ENCODE measurements at places on chromosomes 7 and 10.

DNA sequence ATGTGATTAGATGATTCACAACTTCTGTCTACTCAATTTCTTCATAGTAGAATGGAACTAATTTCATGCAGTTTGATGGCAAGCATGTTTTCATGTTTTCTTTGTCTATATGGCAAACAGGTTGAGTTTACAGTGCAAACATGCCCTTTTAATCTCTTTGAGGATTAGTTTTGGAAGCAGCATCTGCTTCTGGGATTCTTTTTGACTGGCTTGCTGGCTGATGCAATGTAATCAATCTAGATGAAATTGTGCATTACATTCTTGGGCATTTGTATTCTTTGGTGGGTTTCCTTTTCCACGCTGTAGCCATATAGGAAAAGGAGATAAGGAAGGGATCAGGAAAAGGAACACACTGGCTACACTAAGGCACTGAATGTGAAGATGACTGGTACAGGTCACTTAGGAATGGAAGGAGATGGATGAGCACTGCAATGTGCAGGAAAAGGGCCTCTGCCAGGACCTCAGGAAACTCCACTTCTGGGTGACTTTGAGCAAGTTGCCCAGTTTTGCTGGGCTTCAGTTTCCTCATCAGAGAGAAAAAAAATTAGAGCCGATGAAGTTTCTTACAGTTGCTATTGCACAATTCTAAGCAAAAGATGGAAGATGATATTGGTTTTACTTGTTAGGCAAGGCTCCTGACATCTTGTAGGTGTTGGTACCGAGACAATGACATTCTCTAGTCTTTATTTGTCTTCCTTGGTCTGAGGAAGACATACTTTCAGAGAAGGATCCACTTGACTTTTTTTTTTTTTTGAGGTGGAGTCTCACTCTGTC lies 269.1 kb downstream of the SUGCT start:
- no peak for DNase-seq

DNA sequence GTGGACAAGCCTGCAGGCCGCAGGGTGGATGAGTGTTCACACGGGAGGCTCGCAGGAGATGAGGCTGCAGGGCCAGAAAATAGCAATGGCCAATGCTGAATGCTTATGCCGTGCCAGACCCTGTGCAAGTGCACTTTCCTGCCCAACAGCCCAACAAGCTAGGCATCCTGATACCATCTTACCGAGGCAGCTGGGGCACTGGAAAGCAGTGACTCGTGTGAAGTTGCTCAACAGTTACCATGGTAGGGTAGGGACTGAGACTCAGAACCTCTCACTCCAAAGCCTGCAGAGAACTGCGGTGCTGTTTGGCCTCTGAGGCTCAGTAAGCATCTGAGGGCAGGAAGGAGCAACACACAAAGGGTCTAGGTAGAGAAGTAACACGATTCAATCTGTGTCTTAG lies 43.7 kb downstream of the JAZF1 start:
- no peak for DNase-seq

DNA sequence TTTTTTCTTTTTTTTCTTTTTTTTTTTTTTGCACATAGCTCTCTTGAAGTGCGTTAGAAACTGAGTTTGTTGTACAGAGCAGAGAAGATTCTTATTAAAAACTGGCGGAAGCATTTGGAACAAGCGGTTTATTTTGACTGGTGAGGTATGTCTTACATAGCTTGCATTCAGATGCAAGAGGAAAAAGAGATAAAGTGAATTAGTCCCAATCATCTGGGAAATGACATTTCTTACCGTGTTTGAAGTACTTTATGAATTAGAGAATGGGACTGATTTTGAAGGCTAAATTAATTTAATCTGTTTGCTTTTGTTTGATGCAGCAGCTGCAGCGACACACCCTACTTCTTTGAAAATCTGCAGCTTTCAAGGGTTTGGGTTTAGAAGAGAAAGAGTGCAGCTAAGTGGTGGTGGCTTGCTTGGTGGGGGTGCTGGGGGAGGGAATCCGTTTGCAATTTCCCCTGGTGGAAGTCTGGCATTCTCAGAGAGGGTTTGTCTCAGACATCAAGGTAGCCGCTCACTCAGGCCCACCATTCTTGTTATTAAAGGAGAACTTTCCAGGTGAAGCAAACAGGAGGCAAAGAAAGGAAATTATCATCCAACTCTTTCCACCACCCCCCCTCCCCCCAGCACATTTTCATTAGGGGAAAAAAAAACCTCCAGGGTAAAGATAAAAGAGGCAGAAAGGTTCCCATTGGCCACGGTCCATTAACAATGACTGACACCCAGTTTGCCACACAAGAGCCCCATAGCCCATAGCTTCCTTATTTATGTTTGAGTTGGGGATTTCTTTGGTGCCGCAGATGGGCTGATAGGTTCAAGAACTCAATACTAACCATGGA lies 231.7 kb downstream of the SKIDA1 start:
- DNase-seq, result no peak

- DNase-seq, result no peak
Observed at GRCh38 chr7:132321387-132321786, 254.9 kb downstream of the PLXNA4 start.

DNA sequence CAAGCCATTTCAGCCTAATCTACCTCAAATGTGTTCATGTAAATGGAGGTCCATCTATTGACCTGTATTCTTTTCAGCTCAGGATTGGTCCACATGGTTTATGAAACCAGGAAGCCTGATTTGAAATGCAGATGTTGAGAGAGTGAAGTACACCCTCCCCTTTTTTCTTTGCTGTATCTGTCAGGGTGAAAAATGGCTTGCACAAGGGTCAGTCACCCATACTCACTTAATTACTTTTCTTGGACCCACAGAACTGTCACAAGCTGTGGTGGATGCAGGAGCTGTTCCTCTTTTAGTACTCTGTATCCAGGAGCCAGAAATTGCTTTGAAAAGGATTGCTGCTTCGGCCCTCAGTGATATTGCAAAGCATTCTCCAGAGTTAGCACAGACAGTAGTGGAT lies 41.2 kb downstream of the SPAG6 start:
- no peak for DNase-seq

- DNase-seq, result no peak
Observed at GRCh38 chr10:123241391-123242141, 87.4 kb downstream of the BUB3 start.

GRCh38 chr10:78307576-78307975 lies 273.9 kb downstream of the RPS24 start:
- no peak for DNase-seq

- DNase-seq, result no peak
Observed at GRCh38 chr7:106599343-106599698, 61.6 kb downstream of the CCDC71L start.

GRCh38 chr10:70778267-70778924 lies 6.8 kb downstream of the TBATA start:
- DNase-seq, result no peak

GRCh38 chr7:92723205-92723604 lies 113.2 kb downstream of the CDK6 start:
- DNase-seq, result no peak

DNA sequence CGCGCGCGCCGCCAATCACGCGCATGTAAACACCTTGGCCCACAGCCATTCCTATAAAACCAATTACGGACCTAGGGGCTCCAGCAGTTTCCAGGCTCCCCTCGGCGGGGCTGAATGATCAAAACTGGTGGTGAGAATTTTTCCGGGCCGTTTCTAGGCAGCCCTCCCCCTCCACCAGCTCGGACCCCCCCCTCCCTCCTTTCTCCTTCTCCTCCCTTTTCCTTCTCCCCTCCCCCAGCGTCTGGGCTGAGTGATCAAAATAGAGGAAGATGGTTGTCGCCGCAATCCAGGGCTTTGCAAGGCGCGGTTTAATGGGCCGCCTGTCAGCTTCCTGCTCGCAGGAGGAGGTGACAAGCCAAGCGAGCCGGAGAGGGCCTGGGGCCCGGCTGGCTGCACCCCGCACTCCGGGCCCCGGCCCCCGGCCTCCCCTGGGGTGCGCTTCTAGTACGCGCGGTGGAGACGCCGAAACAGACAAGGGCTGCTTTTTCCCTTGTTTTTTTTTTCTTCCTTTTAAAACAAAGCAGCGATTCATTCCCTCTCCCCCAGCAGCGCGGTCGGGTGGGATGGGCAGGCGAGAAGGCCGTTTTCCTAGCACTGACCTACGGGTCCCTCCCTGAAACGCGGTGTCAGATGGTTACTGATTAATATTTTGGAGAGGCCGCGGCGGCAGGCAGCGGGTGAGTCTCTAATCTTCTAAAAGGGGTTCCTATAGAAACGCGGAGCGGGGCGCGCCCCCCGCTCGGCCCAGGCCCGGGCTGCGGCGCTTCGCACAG lies 528 bp upstream of the TNRC18 start:
- DNase-seq, result no peak

DNA sequence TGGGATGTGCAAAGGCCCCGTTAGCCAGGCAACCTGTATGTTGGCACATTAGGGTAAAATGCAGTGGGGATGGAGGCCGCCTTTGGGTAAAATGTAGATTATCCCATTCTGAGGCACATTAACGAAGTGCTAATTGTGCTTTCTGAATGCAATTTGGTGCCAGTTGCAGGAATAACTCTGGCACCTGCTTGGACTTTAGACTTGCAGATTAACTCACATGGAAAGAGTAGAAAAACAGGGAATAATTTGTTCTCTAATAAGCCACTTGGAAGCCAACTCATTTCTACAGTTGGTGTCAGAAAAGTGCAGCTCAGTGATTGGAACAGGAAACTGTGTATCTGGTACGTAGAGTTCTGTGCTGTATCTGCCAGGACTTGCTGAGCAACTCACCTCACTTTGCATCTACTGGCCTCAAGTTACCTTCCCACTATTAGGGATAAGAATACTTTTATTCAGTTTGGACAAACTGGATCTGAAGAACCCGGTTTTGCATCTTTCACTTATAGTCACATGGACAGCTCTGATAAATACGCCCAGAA lies 377.4 kb upstream of the PODXL start:
- DNase-seq, result no peak

GRCh38 chr7:370775-371118 lies 80.8 kb downstream of the FOXL3 start:
- no peak for DNase-seq

GRCh38 chr7:136290351-136290750 lies 313.2 kb upstream of the MTPN start:
- no peak for DNase-seq

DNA sequence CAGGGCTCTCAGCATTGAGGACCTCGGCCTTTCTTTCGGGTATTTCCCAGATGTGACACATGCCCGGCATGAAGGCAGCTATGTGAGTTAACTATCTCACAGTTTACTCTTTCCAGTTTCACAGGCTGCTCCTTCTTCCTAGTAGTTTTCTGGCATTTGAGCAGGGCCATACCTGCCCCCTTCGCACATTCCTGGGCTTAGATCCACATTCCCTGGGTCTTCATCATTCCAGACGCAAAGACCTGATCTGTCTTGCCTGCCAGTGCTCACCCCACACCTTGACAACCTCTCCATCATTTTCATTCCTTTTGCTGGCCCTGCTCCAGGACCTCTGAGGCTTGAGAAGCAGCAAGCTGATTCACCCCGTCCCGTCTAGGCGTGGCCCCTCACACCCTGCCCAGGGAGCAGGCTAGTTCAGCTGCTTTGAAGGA lies 227.5 kb downstream of the WDR11 start:
- DNase-seq, result no peak

DNA sequence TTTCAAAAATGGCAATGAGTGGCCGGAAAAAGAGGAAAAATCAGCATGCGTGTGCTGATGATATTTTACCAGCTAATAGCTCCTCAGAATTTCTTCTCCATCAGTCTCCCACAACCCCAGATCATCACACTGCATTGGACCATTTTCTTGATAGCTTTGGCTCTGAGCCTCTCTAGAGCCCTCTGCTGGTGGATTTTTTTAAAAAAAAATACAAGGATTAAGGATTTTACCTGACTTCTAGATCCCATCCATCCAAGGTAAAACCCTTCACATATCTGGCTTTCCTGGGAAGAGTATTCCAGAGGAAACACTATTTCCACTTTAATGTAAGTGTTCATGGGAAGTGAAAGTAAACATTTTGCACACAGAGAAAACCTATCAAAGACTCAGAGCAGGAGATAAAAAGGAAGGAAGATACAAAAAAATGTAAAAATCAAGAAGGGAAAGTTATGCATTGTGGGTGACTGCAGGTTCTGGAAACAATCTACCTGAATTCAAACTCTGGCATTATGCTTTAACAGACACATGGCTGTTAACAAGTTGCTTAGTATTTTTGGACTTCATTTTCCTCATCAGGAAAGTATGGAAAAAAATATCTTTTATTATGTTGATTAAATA lies 380.9 kb downstream of the LRRTM3 start:
- DNase-seq, result peak; percentile 5

- DNase-seq, result no peak
Observed at GRCh38 chr10:10043083-10043482, 974.6 kb upstream of the CELF2 start.

DNA sequence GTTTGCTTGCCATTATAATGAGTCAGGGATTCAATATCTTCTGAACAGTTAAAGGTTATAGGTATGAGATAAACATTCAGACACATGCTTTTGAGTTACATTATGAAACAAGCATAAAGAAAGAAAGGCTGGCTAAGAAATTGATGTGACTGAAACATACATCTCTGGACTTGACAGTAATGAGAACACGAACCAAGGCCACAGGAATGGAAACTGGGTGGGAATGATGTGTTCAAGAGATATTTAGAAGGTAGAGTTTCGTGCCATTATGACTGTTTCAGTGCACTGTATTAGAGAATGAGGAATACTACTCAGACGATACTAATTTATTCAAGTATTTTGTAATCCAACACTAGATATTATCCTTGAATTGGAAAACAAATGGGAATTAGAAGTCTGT lies 332.1 kb upstream of the MAGI2 start:
- no peak for DNase-seq

DNA sequence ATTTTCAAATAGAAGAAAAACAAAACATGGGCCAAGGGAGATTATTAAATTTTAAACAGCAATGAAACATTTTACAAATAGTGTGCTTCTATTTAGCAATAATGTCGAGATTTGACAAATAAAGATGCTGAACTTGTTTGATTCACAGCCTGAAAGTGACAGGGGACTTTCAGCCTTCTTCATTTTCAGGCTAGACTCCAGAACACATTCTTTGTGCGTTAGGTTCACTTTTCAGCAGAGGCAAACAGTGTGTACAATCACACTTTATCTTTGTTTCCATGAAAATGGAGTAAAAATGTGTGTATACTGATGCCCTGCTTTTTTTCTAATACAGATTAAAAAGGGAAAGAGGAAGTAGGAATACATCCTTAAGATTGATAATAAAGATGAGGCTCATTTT lies 35.6 kb downstream of the FAM171A1 start:
- no peak for DNase-seq
